PC-9 (cell line): ENCODE measurements at places on chromosomes 4 and X. TPM values are rescaled to one million over a fixed set of nuclear protein-coding genes. Genes with fewer than 3 reads are reported as not detected.
A peak's percentile ranks its signal among the peaks of the same experiment; 100 is the strongest.

DNA sequence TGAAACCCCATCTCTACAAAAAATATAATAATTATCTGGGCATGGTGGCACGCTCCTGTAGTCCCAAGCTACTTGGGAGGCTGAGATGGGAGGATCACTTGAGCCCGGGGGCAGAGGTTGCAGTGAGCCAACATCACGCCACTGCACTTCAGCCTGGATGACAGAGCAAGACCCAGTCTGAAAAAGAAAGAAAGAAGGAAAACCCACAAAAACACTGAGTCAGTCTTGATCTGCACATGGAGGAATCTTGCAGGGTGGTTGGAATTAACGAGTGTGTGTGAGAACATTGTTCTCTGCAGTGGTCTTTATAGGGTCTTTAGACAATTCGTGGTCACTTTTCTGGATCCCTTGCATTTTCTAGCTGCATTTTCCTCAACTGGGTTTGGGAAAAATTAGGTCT is 23.2 kb downstream of the ADD1 start:
- no peaks in the 10 kb centered on the region; the same call in 1 of the 2 replicates for H3K4me1 ChIP-seq
- DNase-seq: no peak
- no peak overlapping the region for H3K4me3 ChIP-seq
- no peaks in the 10 kb centered on the region for H3K36me3 ChIP-seq

Gene SPANXC
- 4.6 and 13.5 TPM in 2 replicates for total RNA-seq

- H3K4me1 ChIP-seq: no peaks in the 10 kb centered on the region
- no peak within 1 kb of the TSS for H3K27ac ChIP-seq
- H3K36me3 ChIP-seq: no peaks in the 10 kb centered on the region
- no peaks in the 10 kb centered on the region for H3K27me3 ChIP-seq
Observed at GRCh38 chrX:118116713-118117550, at the start of gene KLHL13. Gene KLHL13 (minus strand): TSS chrX:118116810. CDS start chrX:118028473, 88,337 bp downstream.

- H3K27ac ChIP-seq: 0 out of 2 replicates have a peak overlapping the region, but pooled peaks have one; percentile 23
- no peak overlapping the region for H3K4me3 ChIP-seq
- DNase-seq: peak; percentile 6
- H3K4me1 ChIP-seq: no peaks in the 10 kb centered on the region
Observed at GRCh38 chrX:48753708-48754228, 7.8 kb upstream of the GLOD5 start.

Gene TLR10
- total RNA-seq: not detected in 2 replicates

DNA sequence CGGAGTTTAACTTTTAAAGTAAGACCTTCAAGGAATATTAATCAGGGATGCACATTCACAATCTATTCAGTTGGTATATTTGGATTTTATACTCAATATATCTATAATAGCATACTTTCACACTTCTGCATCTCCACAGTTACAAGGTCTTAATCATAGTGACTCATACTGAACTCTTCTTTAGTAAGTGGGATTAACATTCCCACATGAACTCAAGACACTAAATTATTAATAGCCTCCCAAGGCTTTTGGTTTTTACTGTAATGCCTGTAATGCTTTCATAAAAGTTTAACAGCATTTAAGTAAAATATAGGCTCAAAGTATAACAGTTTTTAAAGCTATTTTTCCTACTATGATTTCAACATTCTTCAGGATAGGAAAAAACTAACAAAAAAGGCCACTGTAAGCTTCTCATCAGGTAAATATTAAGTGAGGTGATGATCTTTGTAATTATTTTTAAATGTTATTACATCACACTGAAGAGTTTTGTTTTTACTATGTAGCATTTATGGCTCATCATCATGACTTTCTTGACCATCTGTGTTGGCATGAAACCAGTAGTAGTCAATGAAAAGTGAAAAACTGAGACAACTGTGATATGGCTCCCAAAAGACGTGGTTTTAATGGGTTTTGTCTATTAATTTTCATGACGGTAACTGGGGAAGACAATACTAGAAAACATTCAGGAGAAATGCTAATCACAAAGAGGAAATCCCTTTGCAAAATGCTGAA is 91.5 kb upstream of the GALNT7 start:
- no peaks in the 10 kb centered on the region for H3K36me3 ChIP-seq
- DNase-seq: no peak
- H3K4me1 ChIP-seq: peaks cover 31% of the 10 kb centered on the region
- H3K4me3 ChIP-seq: no peak overlapping the region
- no peaks in the 10 kb centered on the region for H3K27me3 ChIP-seq

DNA sequence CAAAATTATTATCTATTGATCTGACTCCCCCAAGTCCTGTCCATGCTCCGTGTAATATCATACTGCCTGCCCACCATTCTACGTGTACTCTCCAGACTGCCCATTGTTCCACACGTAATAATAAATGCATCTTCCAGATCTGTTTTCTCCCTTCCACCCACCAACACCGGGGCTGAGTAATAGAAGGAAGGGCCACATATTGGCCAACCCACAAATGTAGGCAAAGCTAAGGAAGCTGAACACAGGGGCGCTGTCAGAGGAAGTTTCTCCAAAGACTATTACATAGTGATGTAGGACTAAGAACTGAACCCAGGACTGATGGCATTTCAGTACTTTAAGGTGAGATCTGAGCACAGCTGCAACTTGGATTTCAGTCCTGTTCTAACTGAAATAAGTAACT is 135.8 kb upstream of the GUCY1A1 start:
- H3K4me3 ChIP-seq: no peak overlapping the region
- H3K27me3 ChIP-seq: no peaks in the 10 kb centered on the region
- peaks cover 11% of the 10 kb centered on the region; the same call in 1 of the 2 replicates for H3K4me1 ChIP-seq
- peak; percentile 3 for DNase-seq
- H3K36me3 ChIP-seq: no peaks in the 10 kb centered on the region
- no peak overlapping the region for H3K27ac ChIP-seq

- no peak overlapping the region for H3K4me3 ChIP-seq
- no peak for DNase-seq
- H3K36me3 ChIP-seq: no peaks in the 10 kb centered on the region
- no peak overlapping the region for H3K27ac ChIP-seq
- H3K4me1 ChIP-seq: peaks cover 10% of the 10 kb centered on the region
- H3K27me3 ChIP-seq: no peaks in the 10 kb centered on the region
Observed at GRCh38 chr4:166064721-166065120, 191.7 kb downstream of the TLL1 start.

DNA sequence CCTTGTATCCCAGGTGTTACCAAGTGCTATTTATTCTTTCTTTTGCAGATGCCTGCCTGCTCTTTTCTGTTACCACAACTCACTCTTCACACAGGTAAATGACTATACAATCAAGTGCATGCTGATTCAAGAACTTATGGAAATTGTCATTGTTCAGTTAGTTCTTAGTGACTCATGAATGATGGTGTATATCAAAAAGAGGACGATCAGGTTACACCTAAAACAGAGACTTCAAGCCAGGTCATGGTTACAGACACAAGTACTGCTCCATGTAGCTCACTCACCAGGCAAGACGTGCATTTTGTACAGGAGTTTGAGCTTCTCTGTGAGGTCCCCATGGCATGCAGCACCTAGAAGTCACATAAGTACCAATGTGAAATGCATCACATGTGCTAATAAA is 59.3 kb upstream of the UCP1 start:
- H3K36me3 ChIP-seq: no peaks in the 10 kb centered on the region
- no peaks in the 10 kb centered on the region for H3K27me3 ChIP-seq
- peaks cover 9% of the 10 kb centered on the region; the same call in 1 of the 2 replicates for H3K4me1 ChIP-seq
- no peak overlapping the region for H3K4me3 ChIP-seq
- no peak for DNase-seq

DNA sequence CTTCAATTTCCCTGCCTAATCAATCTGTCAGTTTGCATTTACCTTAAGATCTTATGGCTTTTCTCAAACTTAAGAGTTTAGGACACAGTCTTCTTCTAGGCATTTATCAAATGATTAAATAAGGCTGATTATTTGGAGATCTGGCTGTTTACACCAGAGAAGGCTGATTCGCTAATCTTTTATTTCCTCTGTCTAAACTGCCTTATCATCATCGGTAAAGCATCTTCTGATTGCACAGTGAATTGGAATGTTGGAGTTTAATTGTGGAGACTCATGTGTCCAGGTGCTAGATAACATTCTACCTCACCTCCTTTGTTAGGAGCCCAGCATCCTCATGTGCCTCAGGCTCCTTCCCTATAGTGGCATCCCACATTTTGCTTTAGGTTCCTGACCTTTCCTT is 100.3 kb upstream of the DDIT4L start:
- 0 out of 2 replicates have a peak, but pooled peaks cover 4% of the 10 kb centered on the region for H3K4me1 ChIP-seq
- H3K4me3 ChIP-seq: no peak overlapping the region
- no peaks in the 10 kb centered on the region for H3K36me3 ChIP-seq
- no peak overlapping the region for H3K27ac ChIP-seq
- DNase-seq: no peak
- H3K27me3 ChIP-seq: no peaks in the 10 kb centered on the region

Gene SPANXN3
- total RNA-seq: not detected in 2 replicates

Gene TMEM128
- total RNA-seq: 18.1 and 21.4 TPM in 2 replicates

DNA sequence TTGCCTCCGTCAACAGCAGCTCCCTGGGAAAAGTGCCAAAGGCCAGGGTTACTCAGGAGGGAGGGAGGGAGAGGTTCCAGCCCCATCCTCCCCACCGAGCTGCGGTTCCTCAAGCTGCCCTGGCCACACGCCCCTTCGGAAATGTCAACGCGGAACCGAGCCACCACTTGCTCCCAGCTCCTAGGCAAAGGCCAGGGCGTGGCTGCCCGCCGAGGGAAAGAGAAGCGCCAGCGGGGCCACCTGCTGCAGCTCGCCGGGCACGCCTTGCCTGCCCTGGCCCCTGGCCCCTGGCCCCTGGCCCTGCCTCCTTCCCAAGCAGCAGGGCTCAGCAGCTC is 15.3 kb downstream of the SLC6A8 start:
- H3K27me3 ChIP-seq: no peaks in the 10 kb centered on the region
- no peak for DNase-seq
- H3K4me3 ChIP-seq: no peak overlapping the region
- no peak overlapping the region for H3K27ac ChIP-seq
- H3K36me3 ChIP-seq: no peaks in the 10 kb centered on the region; the same call in 1 of the 2 replicates

DNA sequence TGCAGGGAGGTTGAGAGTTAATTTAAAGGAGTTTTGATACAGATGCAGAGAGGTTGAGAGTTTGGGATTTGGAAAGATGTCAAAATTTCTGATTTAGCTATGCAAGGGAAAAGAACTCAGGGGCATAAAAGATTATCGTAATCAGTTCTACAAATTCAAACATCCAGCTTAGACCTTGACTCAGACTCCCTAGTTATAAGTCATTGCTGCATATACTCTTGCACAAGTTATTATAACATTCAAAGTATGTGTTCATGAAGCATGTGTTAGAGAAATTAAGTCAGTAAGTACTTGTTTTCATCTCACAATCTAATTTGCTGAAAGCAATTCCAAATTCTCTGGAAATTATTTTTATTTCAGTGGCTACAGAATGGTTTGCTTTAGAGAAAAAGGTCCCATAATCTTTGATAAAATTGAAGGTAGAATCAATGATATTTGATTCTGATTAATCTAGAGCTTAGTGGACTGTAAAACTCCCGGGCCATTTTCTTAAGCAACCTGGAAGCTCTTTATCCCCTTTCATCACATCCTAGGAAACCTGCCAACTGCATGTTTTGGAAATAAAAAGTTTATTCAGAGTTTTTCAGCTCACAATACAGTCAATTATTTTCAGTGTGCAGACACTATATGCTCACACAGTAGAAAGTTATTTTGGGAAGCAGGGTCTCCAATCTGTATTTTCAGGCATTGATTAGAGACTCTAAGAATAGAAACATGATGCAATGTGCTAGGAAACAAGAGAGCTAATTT is 132.9 kb upstream of the SPANXC start:
- H3K4me3 ChIP-seq: no peak overlapping the region
- DNase-seq: no peak
- no peaks in the 10 kb centered on the region for H3K4me1 ChIP-seq
- H3K27ac ChIP-seq: no peak overlapping the region
- no peaks in the 10 kb centered on the region for H3K36me3 ChIP-seq
- no peaks in the 10 kb centered on the region for H3K27me3 ChIP-seq

Gene SLC2A9
- total RNA-seq: 0.28 and 1.1 TPM in 2 replicates

DNA sequence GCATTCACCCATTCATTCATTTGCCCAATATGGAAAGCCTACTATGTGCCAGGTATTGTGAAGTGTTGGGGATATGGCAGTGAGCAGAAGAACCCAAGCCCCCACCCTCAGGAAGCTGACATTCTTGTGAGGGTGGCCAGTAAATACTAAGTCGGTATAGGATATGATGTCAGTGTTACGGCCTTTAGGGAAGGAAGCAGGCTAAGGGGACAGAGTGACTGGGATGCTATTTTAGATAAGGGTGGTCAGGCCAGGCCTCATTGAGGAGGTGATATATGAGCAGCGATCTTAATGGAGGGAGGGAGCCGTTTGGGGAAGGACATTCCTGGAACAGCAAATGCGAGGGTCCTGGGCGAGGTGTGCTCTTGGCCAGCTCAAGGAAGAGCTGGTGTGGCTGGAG is 2.0 kb downstream of the ATP6AP1 start:
- H3K27ac ChIP-seq: no peak overlapping the region
- no peak overlapping the region for H3K4me3 ChIP-seq
- no peak for DNase-seq
- H3K4me1 ChIP-seq: peaks cover 6% of the 10 kb centered on the region
- H3K27me3 ChIP-seq: no peaks in the 10 kb centered on the region

Gene DMP1
- total RNA-seq: not detected in 2 replicates

- H3K27me3 ChIP-seq: no peaks in the 10 kb centered on the region
- no peak within 1 kb of the TSS for H3K27ac ChIP-seq
- H3K36me3 ChIP-seq: no peaks in the 10 kb centered on the region
- DNase-seq: no peak
Observed at GRCh38 chr4:86359944-86360478, at the start of gene MAPK10. Gene MAPK10 (minus strand): TSS chr4:86360053.

Gene DUX4
- not detected in 2 replicates for total RNA-seq

Gene TMEM156
- 20.1 and 29.3 TPM in 2 replicates for total RNA-seq

DNA sequence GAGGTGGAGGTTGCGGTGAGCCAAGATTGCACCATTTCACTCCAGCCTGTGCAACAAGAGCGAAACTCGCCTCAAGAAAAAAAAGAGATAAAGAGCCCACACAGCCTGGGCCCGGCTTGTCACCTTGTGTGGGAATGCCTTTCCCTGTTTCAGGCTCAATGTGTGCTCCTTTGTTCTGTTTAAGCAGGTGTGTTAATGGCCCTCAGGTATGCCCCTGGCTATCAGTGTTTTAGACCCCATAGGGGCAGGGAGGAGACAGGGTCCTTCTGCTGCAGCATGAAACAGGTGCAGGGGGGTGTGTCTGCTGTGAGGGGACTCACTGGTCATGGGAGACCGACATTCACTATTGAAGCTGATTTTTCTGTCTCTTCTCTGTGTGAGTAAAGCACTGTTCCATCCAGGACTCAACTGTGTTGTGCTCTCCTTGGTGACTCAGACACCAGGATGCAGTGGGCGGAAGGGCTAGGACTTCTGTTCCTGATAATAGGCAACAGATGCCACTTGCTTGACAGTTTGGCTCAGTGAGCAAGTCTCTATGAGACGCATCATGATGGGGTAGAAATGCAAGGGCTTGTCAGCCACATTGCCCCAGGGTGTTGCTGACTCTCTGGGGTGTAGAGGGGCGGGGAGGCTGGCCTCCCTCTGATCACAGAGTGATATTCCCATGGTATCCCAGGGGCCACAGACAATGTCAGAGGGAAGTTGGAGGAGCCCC is 15.6 kb upstream of the LAP3 start:
- H3K4me1 ChIP-seq: no peaks in the 10 kb centered on the region
- 0 out of 2 replicates have a peak, but pooled peaks cover 3% of the 10 kb centered on the region for H3K27me3 ChIP-seq
- H3K27ac ChIP-seq: no peak overlapping the region
- no peak for DNase-seq
- no peaks in the 10 kb centered on the region for H3K36me3 ChIP-seq
